Naive B cell (primary cell): ENCODE measurements at places on chromosomes 3 and 15.

DNA sequence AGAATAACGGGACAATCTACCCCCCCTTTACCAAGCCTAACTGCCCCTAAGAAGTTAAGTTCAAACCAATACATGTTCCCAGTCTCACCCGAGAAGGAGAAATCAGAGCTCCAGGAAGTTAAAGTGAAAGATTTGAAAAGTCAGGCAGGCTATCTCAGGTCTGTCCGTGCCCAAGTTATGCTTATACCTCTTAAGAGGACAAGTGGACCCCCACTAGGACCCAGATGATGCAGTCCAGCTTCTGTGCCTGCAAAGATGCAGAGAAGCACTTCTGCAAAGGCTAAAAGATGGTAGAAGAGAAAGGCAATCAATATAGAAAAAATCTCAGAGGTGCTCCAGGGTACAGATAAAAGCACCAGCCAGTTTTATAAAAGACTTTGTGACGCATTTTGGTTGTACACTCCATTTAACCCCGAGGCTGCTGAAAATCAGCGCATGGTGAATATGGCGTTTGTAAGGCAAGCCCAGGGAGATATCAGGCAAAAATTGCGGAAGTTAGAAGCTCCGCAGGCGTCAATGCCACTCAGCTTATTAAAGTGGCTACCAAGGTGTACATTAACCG is 9.8 kb upstream of the SLC9C1 start:
- DNase-seq = peak; percentile 69

- DNase-seq = no peak
Observed at GRCh38 chr3:190533511-190534281, 19.8 kb downstream of the IL1RAP start.

DNA sequence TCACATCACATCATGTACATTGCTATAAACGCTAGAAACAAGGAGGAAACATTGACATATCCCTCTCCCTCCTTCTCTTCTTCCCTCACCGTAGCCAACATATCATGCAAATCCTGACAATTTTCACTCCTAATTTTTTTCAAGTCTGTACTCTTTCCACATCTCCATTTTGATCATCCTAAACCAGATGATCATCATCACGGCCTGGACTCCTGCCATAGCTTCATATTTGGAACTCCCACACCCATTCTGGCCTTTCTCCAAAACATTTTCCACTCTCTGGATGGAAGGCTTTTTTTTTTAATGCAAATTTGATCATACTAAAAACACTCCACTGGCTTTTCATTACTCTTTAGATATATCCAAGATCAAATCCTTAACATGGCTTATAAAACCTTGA is 248.0 kb upstream of the CNTN3 start:
- DNase-seq = no peak

DNA sequence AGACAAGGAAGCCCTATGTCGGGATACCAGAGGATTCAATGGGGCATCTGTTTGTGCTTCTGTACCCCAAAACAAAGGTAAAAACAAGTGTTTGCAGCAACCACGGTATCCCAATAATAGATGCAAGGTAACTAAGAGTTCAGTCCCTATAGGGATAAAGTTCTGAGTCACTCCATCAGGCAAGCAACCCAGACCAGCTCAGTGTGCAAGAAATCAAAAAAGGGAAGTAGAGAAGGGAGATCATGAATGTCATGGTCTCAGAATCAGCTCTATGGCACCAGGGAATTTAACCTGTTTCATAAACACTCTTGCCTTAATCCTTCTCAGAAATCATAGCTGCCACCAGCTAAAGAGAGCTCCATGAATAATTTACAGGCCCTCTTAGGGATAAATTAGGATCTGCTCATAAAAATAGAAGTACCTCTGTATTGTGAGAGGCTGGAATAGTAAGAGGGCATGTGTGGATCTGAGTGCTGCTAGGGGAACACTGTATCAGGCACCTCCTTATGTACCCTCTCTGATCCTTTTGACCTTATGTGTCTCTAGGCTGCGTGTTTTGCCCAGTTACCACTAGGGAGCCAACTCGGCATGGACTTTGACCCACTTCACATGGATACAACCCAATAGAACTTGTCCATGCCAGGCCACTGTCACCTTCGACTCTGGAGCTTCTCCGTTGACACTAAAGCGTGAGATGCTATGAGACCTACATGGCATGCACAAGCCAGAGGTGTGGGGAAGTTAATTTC is 754.6 kb downstream of the AGBL1 start:
- no peak for DNase-seq

DNA sequence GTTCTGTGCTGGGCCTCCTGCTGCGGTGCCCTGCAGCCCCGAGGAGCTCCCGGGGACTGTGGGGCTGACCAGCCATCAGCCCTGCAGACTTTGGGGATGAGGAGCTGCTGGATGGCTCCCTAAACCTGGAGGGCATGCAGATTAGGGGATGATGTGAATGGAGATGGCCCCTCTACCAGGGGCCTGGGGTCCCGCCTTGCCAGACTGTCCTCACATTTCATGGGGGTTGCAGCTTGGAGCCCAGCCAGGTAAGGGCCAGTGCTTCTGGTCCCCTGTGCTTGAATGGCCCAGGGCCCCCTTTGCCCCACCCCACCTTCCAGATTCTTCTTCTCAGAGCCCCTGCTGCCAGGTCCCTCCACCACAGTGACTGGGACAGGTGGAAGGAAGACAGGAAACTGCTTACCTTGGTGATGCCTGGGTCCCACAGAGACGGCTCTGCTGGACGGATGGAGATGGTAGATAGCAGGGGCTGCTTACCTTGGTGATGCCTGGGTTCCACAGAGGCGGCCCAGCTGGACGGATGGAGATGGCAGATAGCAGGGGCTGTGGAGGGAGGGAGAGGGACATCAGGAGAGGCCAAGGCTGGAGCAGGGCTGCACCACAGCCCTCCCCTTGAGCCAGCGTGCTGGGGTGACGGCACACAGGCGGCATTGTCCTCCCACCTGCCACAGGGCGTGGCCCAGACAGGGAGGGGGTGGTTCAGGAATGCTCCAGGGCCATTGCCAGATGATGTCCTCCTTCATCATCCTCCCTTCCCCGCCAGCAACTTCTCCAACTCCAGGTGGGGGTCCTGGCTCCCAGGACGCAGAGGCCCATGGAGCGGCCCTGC is at the start of gene SPTBN5:
TSS of gene SPTBN5 (minus strand) at position 632 of the 829 bp plus-strand sequence. CDS start at position 76, 556 bp downstream.
- no peak for DNase-seq
